ENCODE measurements at places on chromosomes 12 and 14.

- DNase-seq = no peak
These were observed 2.9 kb downstream of the ATXN3 start for GRCh38 chr14:92103363-92103989.

- DNase-seq = no peak
These were observed 50.5 kb downstream of the ADIPOR2 start for GRCh38 chr12:1741154-1741949.

DNA sequence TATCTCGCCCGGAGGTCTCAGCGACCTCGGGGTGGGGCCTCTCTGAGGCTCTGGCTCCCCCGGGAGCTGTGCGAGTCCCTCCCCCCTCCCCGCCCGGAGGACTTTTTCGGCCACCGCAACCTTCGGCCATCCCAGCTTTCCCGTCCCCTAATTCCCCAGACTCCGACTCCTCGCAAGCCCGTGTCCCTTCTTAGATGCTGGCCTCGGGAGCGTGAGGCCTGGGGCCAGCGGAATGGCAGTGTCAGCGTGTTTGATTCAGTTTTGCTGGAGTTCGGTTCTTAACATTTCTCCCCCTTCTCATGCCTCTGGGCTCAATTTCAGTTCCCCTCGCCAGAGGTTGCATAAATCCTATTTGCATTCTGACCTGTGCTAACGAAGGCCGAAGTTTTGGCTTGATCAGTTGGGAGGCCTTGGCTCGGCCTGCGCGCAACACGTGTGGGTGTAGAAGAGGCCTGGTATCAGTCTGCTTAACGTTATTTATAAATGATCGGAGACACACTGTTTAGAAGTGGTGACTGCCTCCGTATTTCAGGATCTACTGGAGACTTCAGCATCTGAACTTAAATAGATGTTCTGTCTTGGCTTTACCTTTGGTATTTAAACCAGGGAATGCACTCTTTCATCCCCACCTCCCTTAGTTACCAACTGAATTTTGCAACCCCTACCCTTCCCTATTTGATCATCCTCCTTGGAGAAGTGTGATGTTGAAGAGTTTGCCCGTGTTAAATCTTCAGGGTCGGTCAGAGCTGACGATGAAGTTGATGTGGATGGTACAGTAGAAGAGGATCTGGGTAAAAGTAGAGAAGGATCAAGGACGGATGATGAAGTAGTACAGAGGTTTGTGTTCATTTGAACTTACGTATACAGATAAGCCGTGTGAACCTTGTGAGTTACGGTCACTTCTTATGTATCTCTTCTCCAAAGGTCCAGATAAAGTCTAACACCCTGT, 851 bp downstream of the HSP90B1 start:
- DNase-seq = peak; percentile 10

DNA sequence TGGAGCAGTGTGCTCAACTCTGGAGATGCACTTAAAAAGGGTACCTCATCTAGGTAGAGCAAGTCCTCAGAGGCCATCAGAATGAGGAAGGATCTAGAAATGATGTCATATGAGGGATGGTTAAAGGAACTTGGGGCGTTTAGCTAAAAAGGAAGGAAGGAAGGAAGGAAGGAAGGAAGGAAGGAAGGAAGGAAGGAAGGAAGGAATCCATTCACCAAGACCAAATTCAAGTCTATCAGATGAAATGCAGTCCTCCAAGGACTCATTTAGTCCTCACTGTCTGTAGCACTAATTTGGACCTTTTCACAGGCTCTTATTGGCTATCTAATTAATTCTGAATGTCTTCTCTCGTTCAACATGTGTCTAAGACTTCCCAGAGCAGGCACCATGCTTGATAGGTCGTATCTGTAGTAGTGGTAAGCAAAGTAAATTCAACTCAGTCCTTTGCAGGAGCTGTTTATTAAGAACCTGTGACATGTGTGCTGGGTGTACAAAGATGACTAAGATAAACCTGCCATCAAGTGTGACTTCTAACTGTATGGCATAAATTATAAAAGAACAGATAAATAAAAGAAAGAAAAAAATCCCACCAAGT, 63.5 kb downstream of the LLPH start:
- DNase-seq = no peak

- DNase-seq = no peak
These were observed 6.2 kb upstream of the DYRK4 start for GRCh38 chr12:4555804-4556203.

- DNase-seq = no peak
These were observed 96.4 kb downstream of the TMEM260 start for GRCh38 chr14:56676042-56676441.

GRCh38 chr12:21330682-21331253, 3.9 kb downstream of the SLCO1A2 start:
- no peak for DNase-seq

DNA sequence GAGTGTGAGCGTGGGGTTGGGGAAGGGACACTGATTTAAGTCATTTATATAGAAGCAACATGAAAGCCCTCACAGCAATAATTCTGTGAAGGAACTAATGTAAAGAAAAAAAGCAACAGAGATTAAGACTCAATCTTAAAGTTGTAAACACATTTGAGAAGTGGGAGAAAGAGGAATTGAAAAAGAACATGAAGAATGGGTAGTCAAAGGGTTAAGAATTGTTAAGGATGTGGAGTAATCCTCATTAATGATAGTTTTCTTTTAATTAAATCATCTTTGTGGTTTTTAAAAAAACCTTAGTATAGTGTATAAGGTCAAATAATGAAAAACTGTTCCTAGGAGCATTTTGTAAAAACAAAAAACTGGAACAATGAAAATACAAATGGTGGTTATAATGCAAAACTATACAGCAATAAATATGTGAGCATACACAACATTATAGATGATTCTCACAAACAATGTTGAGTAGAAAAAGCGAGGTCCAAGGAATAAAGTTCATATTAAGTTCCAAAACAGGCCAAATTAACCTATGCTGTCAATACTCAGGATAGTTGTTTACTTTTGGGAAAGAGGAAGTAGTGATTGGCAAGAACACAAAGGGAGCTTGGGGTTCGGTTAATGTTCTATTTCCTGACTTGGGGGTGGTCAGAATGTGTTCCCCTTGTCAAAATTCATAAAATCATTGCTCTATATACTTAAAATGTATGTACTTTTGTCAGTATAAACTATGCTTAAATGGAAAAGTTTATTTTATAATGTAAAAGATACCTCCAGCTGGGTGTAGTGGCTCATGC, 120.4 kb upstream of the ATF7IP start:
- no peak for DNase-seq

GRCh38 chr12:30748147-30748546, 6.6 kb downstream of the CAPRIN2 start:
- DNase-seq = no peak

GRCh38 chr12:51388069-51388799, 3.0 kb downstream of the GALNT6 start:
- no peak for DNase-seq

GRCh38 chr14:91229743-91230200, 14.7 kb downstream of the GPR68 start:
- DNase-seq = peak; percentile 25

- no peak for DNase-seq
These were observed 217.3 kb downstream of the SYT10 start for GRCh38 chr12:33222357-33222756.

GRCh38 chr12:63103494-63104131, 47.4 kb downstream of the AVPR1A start:
- no peak for DNase-seq

DNA sequence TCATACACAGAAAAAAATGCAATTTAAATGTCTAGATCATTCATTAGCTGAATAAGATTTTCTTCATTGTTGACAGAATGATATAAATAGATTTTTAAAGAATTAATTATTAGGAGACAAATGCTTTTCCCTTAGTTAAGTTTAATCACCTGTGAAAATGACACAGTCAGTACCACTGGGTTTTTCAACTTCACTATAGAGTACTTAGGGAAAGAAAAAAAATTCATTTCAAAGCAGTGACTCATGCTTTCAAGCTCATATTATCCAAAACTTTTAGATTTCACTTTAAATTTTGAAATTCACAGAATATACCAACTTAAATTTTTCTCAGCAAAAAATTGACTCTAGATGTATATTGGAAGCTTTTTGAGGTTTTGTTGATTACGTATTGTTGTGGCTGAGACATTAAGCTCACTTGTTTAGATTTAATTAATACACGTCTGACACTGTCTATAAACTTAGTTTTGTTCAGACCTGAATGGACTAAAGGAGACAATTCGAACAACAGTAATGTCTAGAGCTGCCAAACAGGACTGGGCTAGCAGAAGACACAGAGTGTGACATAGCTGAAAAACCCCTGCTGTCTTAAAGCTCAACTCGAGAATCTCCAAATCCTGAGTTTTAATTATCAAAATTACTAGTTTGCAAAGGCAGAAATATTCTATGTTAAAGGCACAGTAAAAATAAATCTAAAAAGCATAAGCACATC, 1.6 kb downstream of the MGAT4C start:
- DNase-seq = no peak

GRCh38 chr14:63286071-63286470, 32.7 kb downstream of the GPHB5 start:
- no peak for DNase-seq

GRCh38 chr12:107660861-107661415, 24.7 kb upstream of the PWP1 start:
- no peak for DNase-seq

DNA sequence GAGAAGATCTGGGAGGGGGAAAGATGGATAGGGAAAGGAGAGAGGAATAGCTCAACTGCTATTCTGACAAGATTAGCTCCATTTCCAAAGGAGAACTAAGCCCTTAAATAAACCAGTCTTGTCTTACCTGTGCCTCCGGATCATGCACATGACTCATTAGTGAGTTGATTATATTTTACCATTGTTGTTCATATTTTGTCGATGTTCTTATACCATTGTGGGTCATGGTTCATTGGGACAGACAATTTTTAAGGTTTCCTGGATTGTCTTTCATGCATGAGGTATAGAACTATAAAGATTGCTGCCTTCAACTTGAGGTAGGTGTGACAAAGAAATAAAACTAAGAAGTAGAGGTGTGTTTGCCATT, 243.0 kb upstream of the ATP2B1 start:
- DNase-seq = no peak

GRCh38 chr14:80584744-80585505, 356.6 kb downstream of the CEP128 start:
- DNase-seq = no peak

DNA sequence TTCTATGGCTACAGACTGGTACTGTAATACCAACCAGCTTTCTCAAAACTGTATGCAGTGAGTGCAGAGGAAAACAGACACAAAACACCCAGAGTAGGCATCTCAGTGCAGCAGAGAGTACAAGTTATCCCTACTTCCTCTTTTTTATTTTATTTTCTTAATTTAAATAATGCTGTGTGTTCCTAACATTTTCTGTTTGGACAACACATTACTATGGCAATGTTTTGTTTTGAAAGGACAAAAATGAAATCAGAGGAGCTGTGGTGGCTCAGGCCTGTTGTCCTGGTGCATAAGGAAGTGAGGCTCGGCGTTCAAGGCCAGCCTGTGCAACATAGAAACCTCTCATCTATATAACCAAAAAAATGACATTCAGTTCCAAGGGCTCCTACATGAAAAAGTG, 33.7 kb upstream of the SELPLG start:
- DNase-seq = no peak

GRCh38 chr14:23525611-23526010, 26.0 kb downstream of the ZFHX2 start:
- DNase-seq = no peak

GRCh38 chr12:114752217-114752616, 68.2 kb upstream of the TBX3 start:
- DNase-seq = no peak

- DNase-seq = no peak
These were observed 27.1 kb downstream of the DIO3 start for GRCh38 chr14:101588286-101588975.

GRCh38 chr12:28036940-28037339, 64.4 kb upstream of the PTHLH start:
- no peak for DNase-seq

DNA sequence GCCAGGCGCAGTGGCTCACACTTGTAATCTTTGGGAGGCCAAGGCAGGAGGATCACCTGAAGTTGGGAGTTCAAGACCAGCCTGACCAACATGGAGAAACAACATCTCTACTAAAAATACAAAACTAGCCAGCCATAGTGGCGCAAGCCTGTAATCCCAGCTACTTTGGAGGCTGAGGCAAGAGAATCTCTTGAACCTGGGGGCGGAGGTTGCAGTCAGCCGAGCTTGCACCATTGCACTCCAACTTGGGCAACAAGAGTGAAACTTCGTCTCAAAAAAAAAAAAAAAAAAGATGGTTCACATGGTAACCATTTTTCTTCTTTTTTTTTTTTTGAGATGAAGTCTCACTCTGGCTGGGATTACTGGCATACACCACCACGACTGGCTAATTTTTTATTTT, 35.3 kb downstream of the SLC2A14 start:
- DNase-seq = no peak

- DNase-seq = no peak
These were observed 80.8 kb upstream of the ACTN1 start for GRCh38 chr14:69059658-69060623.

GRCh38 chr12:85275374-85275773, 4.6 kb upstream of the ALX1 start:
- DNase-seq = no peak

DNA sequence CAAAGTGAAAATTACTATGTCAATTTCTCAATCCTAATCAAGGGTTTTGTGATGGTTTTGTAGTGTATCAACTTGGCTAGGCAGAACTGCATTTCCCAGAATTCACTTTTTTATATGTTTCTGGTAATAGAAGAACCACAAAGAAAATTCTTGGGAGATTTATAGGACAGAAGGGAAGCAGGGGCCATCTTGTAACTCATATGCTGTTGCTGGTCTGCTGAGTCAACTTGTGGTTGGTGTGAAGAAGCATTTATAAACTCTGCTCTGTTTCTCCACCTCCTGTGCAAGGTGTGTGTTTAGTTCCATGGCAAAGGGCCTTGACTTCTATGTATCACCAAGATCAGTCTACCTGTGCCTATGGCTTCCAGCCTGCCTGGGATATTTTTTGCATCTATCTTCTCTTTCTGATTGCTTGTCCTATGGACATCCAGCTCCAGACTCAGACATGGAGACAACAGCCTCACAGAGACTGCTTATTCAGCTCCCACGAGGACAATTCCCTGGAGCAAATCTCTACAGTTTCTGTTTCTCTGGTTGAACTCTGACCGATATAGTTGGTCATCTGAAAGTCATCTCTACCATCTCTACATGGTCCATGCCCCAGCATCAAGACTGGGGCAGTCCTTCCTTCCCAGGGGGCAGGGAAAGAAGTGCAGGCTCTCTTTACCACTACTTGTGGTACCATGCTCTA, 364.3 kb upstream of the DDHD1 start:
- no peak for DNase-seq

GRCh38 chr12:26128168-26128567, 3.3 kb upstream of the BHLHE41 start:
- DNase-seq = no peak

GRCh38 chr14:65210822-65211182, 108.5 kb upstream of the MAX start:
- no peak for DNase-seq

DNA sequence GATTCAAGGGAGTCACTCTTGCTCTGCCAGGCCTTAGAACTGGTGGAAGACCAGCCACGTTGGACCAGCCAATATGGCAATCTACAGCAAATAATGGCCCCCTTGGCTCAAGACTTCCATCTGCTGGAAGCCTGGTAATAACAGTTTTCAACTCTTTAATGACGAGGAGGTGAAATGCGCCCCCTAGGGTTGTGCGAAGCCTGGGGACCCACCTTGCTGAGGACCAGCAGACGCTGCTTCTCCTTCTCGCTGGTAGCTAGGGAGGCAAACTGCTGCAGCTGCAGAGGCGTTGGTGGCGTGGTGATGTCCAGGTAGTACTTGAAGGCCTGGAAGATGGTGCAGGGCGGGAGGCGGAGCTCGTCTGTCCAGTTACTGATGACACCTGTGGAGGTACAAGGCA, 41.5 kb upstream of the FBXO21 start:
- no peak for DNase-seq

Data from stimulated activated CD4-positive, alpha-beta T cell treated with anti-CD3 and anti-CD28 coated beads, Interleukin-15, amount 100 ng/mL, for 1 hour (primary cell).